AG20443 (cell line): ENCODE measurements at places on chromosomes 6 and 20.

- DNase-seq, result no peak
Measured at GRCh38 chr6:43095939-43096338, 19.8 kb downstream of the PTK7 start.

- DNase-seq, result no peak
Measured at GRCh38 chr20:11376998-11377397, 540.7 kb upstream of the BTBD3 start.

DNA sequence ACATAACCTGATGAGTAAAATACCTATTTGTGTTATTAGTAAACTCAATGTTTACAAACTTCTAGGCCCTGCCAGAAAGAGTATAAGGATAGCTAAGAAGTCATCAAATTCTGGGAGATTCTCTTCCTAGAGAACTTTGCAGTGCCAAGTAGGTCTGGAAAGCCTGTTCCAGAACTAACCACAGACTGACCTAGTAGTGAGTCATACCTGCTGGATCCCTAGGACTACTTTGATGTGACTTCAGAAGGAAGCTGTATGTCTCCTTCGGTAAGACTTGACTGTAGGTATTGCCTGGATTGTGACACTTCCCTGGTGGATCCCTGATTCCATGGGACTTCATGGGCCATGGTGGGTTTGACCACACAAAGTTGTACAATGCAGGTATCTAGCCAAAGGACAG lies 131.7 kb downstream of the DNAH8 start:
- DNase-seq, result no peak

DNA sequence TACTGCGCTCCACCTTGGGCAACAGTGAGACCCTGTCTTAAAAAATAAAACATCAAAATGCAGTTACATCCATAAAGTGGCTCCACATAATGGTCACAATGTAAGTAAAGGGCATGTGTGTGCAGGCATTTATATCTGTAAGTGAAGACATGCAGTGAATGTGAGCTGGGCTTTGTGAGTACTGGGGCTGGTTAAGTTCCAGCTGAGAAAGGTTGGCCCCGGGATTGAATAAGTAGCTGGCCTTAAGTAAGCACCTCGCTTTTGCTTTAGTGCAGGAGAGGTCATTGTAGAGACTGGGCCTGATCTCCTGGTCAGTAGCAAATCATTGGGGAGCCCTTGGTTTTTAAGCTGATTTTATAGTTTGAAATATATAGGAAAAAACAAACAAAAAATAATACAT lies 8.0 kb downstream of the QKI start:
- no peak for DNase-seq

GRCh38 chr20:1918491-1919165 lies 23.4 kb downstream of the SIRPA start:
- DNase-seq, result no peak

DNA sequence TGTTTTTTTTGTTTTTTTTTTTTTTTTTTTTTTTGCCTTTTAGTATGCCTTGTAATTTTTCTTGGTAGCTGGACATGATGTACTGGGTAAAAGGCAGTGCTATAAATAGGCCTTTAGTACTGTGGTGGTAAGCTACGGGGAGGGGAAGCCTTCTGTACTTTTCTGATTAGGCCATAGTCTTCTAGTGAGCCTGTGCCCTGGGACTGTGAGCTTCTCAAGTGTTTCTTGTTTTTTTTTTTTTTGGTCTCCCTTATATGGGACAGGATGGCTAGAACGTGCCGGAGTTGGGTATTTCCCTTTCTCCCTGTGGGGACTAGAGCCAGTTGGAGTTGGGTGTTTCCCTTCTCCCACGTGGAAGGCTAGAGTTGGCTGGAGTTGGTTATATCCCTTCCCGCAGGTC lies 59.4 kb upstream of the PRELID3B start:
- DNase-seq, result no peak

DNA sequence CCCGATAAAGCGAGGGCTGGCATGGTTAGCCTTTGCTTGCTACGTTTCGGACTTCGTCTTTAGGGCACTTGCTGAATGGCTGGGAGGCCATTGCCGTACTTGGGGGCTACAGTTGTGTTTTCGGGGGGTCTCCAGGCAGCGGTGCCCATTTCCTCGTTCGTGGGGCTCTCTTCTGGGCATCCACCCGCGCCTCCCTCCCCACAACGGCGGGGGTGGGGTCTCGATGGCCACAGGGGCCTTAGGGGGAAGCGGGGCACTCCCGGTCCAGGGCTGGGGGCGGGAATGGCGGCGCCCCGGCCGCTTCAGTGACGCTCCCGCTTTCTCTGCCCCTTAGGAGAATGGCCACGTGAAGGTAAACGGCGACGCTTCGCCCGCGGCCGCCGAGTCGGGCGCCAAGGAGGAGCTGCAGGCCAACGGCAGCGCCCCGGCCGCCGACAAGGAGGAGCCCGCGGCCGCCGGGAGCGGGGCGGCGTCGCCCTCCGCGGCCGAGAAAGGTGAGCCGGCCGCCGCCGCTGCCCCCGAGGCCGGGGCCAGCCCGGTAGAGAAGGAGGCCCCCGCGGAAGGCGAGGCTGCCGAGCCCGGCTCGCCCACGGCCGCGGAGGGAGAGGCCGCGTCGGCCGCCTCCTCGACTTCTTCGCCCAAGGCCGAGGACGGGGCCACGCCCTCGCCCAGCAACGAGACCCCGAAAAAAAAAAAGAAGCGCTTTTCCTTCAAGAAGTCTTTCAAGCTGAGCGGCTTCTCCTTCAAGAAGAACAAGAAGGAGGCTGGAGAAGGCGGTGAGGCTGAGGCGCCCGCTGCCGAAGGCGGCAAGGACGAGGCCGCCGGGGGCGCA lies 2.4 kb downstream of the MARCKS start:
- DNase-seq, result peak; percentile 48

DNA sequence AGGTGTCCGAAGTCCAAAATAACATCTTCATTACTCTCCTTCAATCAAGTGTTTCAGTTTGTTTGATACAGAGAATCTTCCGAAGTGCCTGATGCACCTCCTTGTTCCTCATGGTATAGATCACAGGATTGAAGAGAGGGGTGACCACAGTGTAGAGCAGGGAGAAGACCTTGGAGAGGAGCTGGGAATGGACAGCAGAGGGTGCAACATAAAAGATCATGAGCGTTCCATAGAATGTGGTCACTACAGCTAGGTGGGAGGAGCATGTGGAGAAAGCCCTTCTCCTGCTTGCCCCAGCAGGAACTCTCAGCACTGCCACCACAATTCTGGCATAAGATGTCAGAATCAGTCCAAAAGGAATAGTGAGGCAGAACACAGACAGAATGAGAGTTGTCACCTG lies 11.9 kb downstream of the OR12D1 start:
- DNase-seq, result no peak

DNA sequence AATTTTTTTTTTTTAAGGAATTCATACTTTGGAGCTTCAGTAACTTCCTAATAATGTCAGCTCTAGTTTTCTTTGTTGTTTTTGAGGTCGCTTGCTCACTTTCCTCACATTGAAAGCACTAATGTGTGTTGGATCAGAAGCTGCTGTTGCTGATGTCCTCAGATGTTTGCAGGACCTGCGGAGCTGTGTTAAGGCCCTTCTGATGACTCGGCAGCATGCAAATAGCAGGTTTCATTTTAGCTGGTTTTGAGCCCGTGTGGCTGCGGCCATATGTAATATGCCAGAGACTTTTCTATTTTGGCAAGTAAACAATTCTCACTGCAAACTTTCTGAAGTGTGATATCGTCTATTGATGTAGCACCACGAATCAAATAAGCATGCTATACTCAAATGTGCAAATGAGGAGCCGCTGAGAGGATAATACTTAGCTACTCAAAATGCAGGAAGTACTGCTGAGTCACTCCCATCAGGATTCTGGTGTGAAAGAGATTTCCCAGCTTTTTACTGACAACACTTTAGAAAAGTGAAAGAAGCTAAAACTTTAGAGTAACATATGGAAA lies 187.8 kb downstream of the SASH1 start:
- DNase-seq, result peak; percentile 79

- peak; percentile 17 for DNase-seq
Measured at GRCh38 chr6:27837625-27838057, 74.6 kb downstream of the OR2B2 start.

DNA sequence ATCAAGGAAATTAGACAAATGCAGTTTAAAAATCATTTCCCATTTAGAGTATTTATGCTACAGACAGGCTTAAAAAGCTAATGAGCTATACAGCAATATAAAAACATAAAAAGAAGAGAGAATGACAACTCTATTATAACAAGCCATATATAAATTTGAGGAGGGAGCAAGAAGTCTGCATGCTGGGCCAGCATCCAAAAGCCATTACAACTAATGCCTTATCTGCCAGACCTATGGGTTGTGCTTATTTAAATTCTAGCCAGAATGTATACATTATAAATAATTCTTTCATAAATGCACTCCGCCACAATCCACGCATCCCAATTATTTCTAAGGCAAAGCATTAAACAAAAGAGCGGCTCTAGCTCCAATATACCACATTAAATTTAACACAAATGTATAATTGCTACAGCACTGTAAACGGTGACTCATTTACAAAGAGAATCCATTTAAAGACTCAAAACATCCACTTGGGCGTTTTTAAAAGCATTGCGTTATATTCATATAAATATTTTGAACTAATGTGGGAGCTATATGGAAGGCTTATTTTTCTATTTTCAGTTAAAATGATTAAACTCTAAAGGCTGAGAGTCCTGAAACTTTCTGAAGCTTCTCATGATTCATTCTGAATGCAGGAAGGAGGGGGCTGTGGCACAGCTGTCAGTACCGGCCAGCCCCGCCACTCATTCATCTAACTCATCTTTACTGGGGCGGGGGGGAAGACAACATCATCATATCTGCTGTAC lies 37.7 kb upstream of the RAB22A start:
- no peak for DNase-seq

DNA sequence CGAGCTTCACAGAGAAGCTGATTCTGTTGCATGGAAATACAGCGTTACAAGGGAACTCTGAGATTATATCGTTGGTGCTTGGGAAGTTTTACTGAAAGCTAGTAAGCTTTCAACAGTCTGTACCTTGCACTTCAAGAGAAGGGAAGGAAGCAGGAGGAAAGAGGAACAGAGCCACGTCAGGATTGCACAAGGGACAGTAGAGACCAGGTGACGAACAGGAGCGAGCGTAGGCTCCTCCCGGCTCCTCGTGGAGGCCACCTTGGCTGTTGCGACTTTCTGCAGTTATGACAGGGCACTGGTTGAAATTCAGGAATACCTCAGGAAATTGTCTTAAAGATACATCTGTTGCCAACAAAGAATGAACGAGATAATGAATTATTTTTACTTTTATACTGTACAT lies 18.8 kb downstream of the RTF2 start:
- DNase-seq, result no peak

DNA sequence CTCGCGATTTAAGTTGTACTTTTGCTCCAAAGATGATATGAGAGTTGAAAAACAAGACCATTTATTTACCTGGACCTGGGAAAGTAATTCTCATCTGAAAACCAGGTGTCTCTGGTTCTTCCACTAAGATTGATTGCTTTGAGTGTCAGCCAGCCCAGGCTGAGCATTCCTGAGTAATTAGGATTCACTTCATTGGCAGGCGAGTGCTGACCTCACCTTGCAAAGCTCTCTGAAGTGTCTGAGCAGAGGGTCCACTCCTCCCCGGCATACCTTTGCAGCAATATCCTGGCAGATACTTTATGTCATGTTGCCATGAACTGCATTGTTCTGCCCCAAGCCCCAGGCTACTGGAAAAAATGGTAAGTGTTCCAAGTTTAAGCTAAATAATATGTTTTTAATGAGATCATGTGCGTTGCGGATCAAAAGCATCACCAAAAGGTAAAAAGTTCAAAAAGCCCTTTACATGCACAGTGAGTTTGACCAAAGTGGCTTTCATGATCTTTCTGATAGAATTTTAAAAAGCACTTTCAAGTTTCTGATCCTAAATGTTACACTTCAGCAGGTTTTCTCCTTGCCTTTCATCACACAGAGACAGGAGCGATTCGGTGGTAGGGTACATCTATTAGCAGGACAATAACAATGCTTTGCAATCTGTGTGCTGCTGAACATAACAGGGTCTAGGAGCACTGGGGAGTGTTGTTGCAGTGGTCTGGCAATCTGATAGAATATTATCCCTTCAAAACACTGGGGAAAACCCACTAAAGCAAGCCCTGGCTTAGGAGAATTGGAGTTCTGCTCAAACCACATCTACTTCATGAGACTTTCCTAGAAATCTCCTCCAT lies 127.8 kb upstream of the EEF1E1 start:
- DNase-seq, result no peak

GRCh38 chr6:2179950-2180349 lies 65.5 kb downstream of the GMDS start:
- peak; percentile 52 for DNase-seq

GRCh38 chr6:107811591-107812218 lies 12.4 kb downstream of the SCML4 start:
- peak; percentile 47 for DNase-seq

- DNase-seq, result peak; percentile 11
Measured at GRCh38 chr6:125918230-125918629, 38.3 kb upstream of the HINT3 start.

- no peak for DNase-seq
Measured at GRCh38 chr6:137352859-137353258, 133.7 kb upstream of the IFNGR1 start.

DNA sequence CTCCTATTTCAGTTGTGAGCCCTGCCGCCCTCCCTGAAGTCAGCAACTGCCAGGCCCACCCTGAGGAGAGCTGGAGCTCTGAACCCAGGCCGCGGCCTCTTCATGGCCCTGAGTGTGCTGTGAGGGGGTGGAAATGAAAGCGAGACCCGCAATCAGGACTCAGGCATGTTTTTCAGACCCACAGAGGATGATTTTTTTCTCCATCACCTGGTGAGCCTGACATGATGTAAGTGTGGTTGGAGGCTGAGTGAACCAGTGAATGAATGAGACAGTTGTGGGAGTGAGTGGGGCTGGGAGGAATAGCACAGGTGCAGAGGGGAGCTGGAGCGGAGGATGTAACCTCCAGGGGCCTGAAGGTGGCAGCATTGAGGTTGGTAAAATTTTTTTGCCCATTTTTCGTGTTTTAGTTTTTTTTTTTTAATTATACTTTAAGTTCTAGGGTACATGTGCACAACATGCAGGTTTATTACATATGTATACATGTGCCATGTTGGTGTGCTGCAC lies 18.3 kb downstream of the RAET1L start:
- peak; percentile 51 for DNase-seq

DNA sequence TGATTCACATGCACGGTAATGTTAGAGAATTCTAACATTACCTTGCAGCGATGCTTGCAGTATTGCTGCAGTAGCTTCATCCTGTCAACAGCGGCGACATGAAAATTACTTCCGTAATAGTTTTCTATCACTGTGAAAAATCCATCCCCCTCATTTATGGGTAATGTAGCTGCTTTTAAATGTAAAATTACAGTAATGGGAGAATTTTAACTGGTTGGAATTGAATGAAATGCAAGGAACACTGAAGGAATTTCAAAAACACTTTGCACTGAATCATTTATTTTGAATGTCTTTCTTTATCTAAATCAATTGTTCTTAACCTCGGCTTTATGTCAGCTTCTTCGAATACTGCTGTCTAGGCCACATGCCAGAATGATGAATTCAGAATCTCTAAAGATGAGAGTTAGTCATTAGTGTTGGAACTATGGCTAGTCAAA lies 102.4 kb upstream of the HIVEP1 start:
- DNase-seq, result peak; percentile 49

- no peak for DNase-seq
Measured at GRCh38 chr6:52588710-52589091, 11.8 kb upstream of the TRAM2 start.
